ENCODE measurements at places on chromosomes 11 and 22.

DNA sequence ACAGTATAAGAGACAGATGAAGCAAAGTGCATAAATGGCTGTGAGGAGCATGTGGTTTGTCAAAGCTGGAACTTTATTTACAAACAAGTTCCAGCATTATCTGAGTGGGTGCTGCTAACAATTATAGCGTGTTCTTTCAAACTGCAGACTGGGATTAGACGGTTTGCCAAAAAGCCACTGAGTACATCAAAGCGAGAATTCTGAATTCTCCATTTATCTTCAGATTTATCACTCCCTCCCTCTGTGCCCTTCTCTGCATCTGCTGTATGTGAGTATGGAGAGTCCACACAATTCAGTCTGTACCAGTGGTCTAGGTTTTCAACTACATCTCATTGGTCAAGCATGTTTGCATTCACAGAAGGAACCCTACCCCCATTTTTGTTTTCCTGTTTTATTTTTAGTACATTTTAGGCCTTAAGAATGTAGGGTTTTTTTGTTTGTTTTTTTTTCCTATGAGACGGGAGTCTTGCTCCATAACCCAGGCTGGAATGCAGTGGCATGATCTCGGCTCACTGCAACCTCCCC, 18.1 kb upstream of the INCENP start:
- DNase-seq, result no peak

DNA sequence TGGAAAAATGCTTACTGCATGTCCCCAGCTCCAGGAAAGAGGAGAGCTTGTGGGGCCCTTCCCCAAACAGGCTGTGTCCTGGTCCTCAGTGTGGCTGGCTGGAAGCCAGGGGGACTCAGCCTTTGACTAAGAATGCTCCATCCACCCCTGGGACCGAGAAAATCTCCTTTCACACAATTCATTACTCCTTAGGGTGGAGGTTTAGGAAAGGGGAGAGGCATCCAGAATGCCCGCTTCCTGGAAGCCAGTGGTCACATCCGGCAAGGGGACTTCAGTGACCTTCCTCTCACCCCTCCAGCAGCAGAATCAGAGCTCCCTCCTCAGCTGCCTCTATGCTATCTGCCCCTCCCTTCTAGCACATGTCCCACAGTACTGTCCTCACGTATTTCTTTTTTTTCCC, 21.9 kb downstream of the ATG16L2 start:
- no peak for DNase-seq

GRCh38 chr11:26896719-26897118, 97.2 kb upstream of the FIBIN start:
- no peak for DNase-seq

GRCh38 chr11:126268361-126268707, 361 bp downstream of the SRPRA start:
- no peak for DNase-seq

DNA sequence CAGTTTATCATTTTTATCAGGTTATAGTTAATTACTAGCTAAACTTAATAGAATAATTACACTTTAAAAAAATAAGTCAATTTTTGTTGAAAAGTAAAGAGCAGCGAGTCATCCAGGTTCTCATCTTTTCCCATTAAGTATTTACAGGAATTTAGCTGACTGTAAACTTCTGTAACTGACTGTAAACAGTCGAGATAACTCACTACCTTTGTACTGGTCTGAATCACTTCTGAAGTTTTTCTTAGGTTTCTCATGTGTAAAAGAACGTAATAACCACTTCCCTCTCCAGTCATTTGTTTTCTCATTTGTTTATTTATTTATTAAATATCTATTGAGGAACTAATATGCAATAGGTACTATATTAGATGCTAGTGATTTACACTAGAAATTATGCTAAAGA, 270.8 kb downstream of the DYNC2H1 start:
- DNase-seq, result no peak

- DNase-seq, result no peak
Observed at GRCh38 chr11:114256176-114256966, 39.8 kb upstream of the NNMT start.

DNA sequence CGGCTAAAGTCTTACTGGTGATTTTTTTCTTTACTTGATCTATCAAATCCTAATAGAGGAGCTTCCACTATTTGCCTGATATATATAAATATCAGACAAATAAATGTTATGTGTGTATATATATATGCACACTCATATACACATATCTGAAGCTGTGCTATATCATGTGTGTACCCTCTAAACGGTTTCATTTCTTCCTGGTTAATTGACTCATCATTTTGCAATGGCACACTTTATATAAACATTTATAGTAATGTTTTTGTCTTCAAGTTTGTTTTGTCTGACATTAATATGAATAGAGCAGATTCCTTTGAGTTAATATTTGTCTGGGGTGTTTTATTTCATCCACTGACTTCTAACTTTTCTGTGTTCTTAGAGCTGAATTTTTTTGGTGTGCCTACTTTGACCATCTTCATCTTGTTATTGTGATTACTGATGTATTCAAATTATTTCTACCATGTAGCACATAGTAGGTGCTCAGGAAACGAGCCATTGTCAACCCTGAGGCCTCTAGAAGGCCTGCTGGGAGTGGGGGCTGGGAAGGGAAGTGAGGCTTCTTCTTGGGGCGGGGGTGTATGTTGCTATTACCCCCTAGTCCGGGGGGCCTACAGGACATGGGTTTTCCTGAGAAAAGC, 82.6 kb downstream of the LRRC32 start:
- DNase-seq, result no peak

- no peak for DNase-seq
Observed at GRCh38 chr11:45607995-45608394, 57.4 kb downstream of the CHST1 start.

GRCh38 chr11:121494355-121495099, 41.8 kb upstream of the SORL1-AS1 start:
- DNase-seq, result no peak

GRCh38 chr11:705646-706438, at the start of gene EPS8L2:
EPS8L2 (plus strand) TSS chr11:706231; CDS start chr11:709408, 3,177 bp downstream.
- peak; percentile 73 for DNase-seq

GRCh38 chr11:837189-837989, 4.6 kb downstream of the CD151 start:
- no peak for DNase-seq

DNA sequence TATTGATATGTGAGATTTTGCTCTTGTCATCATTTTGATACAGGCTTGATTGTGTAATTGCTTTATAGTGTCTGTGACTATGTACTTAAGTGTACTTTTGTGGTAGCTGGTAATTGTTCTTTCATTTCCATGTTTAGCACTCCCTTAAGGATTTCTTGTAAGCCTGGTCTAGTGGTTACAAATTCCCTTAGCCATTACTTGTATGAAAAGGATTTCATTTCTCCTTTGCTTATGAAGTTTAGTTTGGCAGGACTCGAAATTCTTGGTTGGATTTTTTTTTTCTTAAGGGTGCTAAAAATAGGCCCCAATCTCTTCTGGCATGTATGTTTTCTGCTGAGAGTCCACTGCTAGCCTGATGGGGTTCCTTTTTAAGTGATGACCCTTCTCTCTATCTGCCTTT, 346.8 kb downstream of the JRKL start:
- DNase-seq, result no peak

DNA sequence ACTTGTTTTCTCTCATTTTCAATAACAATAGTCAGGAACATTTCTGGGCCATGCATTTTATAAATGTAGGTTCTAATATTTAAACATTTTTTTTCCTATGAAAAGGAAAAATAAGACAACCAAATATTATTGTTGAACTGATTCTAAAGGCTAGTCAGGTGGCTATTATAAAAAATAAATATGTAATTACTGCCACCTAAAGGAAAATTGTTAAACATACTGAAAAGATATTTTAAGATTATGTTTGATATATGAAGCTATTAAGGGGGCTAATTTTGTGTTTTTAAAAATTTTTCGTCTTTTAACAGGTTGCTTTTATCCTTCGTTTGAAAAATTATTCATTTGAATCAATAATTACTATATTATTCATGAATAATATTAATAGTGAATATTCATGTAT, 62.2 kb upstream of the FDX1 start:
- no peak for DNase-seq

DNA sequence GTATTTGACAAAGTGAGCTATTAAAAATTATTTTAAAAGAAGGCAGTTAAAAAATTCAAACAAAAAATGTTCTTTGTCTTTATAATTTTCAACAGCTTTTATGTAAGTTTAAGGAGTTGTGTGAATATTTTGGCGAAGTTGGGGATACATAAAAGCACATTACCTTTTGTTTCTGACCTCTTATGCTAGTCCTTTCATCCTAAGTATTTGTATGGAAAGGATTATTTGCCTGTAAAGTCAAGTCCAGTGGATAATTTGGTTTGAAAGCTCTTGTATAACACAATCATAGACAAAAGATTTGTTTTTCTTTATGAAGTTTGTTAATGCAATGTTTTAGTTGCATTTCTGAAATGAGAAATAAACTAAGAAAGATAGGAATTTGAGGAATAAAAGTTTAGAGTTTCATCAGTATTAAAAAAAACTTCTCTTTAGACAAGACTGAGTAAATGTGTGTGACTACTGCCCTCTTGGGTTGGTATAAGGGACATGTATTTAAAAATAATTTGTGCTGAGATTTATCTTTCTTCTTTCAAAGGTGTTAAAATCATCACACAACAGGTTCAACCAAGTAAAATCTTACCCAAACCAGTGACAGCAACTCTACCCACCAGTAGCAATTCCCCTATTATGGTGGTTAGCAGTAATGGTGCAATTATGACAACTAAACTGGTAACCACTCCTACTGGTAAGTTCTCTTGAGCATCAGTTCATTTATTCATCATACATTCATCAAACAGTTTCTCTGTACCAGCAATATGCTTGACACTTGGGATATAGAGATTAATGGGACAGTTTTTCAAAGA, 68.2 kb downstream of the EMSY start:
- DNase-seq, result no peak

DNA sequence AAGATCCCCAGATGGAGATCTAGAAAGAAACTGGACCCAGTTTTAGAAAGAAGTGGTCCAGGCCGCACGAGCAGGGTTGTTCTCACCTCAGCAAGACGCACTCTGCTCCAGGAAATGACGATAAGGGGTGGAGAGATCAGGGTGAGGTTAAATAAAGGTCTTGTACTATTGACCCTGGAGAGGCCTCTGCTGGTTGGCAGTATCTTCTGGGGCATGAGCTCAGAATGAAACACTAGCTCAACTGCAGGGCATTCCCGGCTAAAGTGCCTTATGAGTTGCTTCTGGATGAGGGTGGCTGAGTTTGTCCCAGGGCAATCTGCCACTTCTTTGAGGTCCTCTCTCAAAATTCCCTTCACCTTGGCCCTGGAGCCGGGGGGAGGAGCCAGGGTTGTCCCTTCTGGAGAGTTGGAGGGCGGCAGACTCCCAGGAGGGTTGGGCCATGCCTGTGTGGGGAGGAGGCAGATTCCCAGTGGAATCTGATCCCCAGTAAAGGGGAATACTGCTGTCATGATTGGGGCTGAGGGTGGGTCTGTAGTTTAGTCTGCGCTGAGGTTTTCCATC, 10.9 kb downstream of the USP2 start:
- DNase-seq, result no peak

Measured in Calu3 (cell line).